SK-N-SH (cell line): ENCODE measurements at places on chromosomes 11 and 22. TPM values are rescaled to one million over a fixed set of nuclear protein-coding genes. Genes with fewer than 3 reads are reported as not detected.

Gene UBQLN3
- not detected in 2 replicates for polyA plus RNA-seq

Gene OR2D2
- polyA plus RNA-seq = not detected in 2 replicates

Gene MYO7A
- polyA plus RNA-seq = 0.08 and 0.11 TPM in 2 replicates

Gene SAA4
- not detected in 2 replicates for polyA plus RNA-seq

Gene ACRV1
- polyA plus RNA-seq = not detected in 2 replicates

Gene LRRC75B
- 11.0 and 12.3 TPM in 2 replicates for polyA plus RNA-seq

Gene KCNK4
- polyA plus RNA-seq = 0.13 and 0.16 TPM in 2 replicates

Gene GVQW3
- 2.3 and 3.9 TPM in 2 replicates for polyA plus RNA-seq

Gene FAM180B
- not detected in 2 replicates for polyA plus RNA-seq

Gene SCGB1D2
- polyA plus RNA-seq = not detected in 2 replicates

Gene CAVIN3
- polyA plus RNA-seq = 21.5 and 23.5 TPM in 2 replicates

Gene C22orf15
- polyA plus RNA-seq = 1.6 and 2.5 TPM in 2 replicates

Gene GNAZ
- polyA plus RNA-seq = 5.4 and 6.5 TPM in 2 replicates

Gene SERPIND1
- polyA plus RNA-seq = 0.05 TPM in 1 of 2 replicates, not detected in the other

Gene KCNQ1OT1
- polyA plus RNA-seq = 0.03 and 0.05 TPM in 2 replicates

Gene ADAMTS15
- 0.96 and 1.1 TPM in 2 replicates for polyA plus RNA-seq

Gene ZP1
- polyA plus RNA-seq = not detected in 2 replicates

Gene OR2AG1
- polyA plus RNA-seq = not detected in 2 replicates

Gene CXCR5
- 0.02 TPM in 1 of 2 replicates, not detected in the other for polyA plus RNA-seq

Gene RBM4B
- polyA plus RNA-seq = 31.1 and 43.3 TPM in 2 replicates

Gene C11orf87
- 0.36 and 0.49 TPM in 2 replicates for polyA plus RNA-seq

Gene RIMBP3B
- 0.02 TPM in 1 of 2 replicates, not detected in the other for polyA plus RNA-seq

Gene NOX4
- polyA plus RNA-seq = 1.3 and 2.2 TPM in 2 replicates

Gene EFEMP2
- 194 and 203 TPM in 2 replicates for polyA plus RNA-seq

Gene TRPC6
- not detected in 2 replicates for polyA plus RNA-seq

Gene KREMEN1
- 7.9 and 10.0 TPM in 2 replicates for polyA plus RNA-seq

Gene IGLL5
- polyA plus RNA-seq = not detected in 2 replicates

Gene OTOG
- not detected in 2 replicates for polyA plus RNA-seq

Gene C11orf91
- polyA plus RNA-seq = 0.10 and 0.15 TPM in 2 replicates

Gene OR2AG2
- not detected in 2 replicates for polyA plus RNA-seq

Gene RHOD
- polyA plus RNA-seq = 0.06 TPM in 1 of 2 replicates, not detected in the other

Gene FOLR2
- not detected in 2 replicates for polyA plus RNA-seq
